ENCODE measurements at places on chromosomes 12 and 14. TPM values are rescaled to one million over a fixed set of nuclear protein-coding genes. Genes with fewer than 3 reads are reported as not detected.

The DIP2B gene
- total RNA-seq = 30.2 TPM

- H3K4me1 ChIP-seq = peaks cover 46% of the 10 kb centered on the region
- DNase-seq = no peak
These were observed 4.0 kb downstream of the FBXL14 start for GRCh38 chr12:1590221-1590979.

DNA sequence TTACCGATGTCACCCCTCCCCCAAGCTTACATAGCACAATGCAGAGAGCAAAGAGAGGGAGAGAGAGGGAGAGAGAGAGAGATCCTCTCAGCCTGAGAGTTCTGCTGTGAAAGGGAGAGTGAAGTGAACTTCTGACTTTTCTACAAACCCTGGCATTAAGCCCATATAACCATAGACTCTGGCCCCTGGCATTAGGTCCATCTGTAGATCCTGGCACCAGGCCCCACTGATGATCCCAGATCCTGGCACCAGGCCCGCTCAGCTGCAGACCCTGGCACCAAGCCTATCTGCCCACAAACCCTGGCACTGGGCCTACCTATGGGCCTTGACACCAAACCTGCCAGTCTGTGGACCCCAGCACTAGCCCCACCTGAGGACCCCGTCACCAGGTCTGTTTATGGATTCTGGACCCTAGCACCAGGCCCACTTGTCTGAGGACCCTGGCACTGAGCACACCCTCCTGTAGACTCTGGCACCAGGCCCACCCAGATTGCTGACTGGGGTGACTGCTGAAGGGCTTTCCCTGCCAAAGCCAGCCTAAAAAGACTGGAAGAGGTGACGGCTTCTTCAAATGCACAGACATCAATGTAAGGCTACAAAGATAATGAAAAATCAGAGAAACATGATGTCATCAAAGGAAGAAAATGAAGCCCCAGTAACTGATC lies 14.5 kb upstream of the KRT83 start:
- DNase-seq = no peak
- no peaks in the 10 kb centered on the region for H3K36me3 ChIP-seq
- no peak overlapping the region for H3K27ac ChIP-seq
- H3K27me3 ChIP-seq = no peaks in the 10 kb centered on the region

The NCAPD2 gene
- total RNA-seq = 80.3 TPM

The KLHL33 gene
- total RNA-seq = not detected

DNA sequence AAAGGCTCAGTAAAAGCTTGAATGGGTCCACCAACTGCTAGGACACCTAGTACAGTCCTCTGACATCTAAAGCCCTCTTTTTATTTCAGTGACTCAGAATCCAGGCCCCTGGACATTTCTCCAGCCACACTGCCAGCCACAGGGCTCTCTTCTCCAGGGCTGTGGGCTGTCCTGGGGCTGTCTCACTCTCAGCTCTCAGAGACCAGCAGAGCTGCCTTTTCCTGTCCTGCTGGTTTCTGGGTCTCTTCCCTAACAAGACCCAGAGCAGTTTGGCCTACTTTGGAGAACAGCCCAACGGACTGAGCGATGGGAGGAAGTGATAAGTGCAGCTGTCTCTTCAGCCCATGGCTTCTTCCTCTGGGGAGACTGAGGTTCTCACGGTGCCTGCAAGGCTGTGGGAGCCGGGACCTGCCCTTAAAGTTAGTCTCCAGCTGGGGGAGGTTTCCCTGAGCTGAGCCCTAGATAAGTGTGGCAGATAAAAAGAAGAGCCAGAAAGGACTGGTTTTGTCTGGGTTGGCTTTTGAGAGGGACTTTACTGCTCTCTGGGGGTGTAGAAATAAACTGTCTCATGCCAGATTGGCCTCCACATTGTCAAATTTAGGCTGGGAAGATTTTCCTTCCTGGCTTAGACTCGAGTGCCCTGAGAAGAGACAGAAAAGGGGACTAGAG lies 979.8 kb downstream of the VRK1 start:
- no peak overlapping the region for H3K27ac ChIP-seq
- no peak overlapping the region for H3K4me3 ChIP-seq
- H3K4me1 ChIP-seq = no peaks in the 10 kb centered on the region
- H3K36me3 ChIP-seq = no peaks in the 10 kb centered on the region
- no peak for DNase-seq
- H3K27me3 ChIP-seq = no peaks in the 10 kb centered on the region

All from Panc1 (cell line).